Testis (tissue), 5 donors: ENCODE measurements at places on chromosomes 2 and 18. TPM values are rescaled to one million over a fixed set of nuclear protein-coding genes. Genes with fewer than 3 reads are reported as not detected.

GRCh38 chr18:2967820-2968219, 45.1 kb downstream of the LPIN2 start:
- H3K4me3 ChIP-seq, result no peak overlapping the region
- H3K27ac ChIP-seq, result no peak overlapping the region
- no peaks in the 10 kb centered on the region for H3K27me3 ChIP-seq
- DNase-seq, result no peak

DNA sequence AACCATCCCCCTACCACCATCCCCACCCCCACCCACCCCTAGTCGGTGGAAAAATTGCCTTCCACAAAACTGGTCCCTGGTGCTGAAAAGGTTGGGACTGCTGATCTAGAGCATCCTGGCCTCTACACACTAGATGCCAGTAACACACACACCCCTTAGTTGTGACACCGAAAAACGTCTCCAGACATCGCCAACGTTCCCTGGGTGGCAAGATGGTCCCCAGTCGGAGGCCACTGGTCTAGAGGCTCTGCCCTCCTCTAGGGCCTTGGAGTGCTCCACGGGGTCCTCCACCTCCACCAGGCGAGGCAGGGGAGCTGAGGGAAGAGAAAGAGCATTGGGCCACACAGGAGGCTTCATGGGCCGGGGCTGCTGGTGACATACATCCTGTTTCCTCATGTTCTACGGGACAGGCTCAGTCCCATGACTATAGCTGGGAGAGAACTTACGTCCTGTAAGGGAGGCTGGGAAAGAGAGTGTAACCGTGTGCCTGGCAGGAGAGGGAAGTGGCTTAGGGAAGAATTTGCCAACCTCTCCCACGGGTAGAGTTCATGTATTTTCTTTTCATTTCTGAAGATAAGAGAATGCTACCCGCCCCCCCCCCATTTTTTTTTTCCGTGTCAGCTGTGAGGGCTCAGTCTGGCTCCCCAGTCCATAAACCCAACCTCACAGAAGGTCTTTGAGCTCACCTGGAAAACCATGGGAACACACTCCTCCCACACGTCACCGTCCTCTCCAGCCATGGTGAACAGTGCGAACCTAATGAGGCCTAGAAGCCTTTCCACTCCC, 132.7 kb upstream of the MYCN start:
- H3K4me3 ChIP-seq, result no peak overlapping the region
- no peak for DNase-seq
- peaks cover 6% of the 10 kb centered on the region for H3K4me1 ChIP-seq
- H3K27me3 ChIP-seq, result no peaks in the 10 kb centered on the region
- H3K36me3 ChIP-seq, result no peaks in the 10 kb centered on the region

- H3K4me3 ChIP-seq, result no peak overlapping the region
- H3K27me3 ChIP-seq, result no peaks in the 10 kb centered on the region
- H3K27ac ChIP-seq, result no peak overlapping the region
- peaks cover 3% of the 10 kb centered on the region for H3K4me1 ChIP-seq
These were observed 56.8 kb downstream of the BIN1 start for GRCh38 chr2:127049927-127050802.

GRCh38 chr2:203077451-203077850, 62.8 kb downstream of the NBEAL1 start:
- H3K4me3 ChIP-seq, result no peak overlapping the region
- H3K36me3 ChIP-seq, result no peaks in the 10 kb centered on the region
- H3K27ac ChIP-seq, result no peak overlapping the region
- H3K4me1 ChIP-seq, result no peaks in the 10 kb centered on the region
- DNase-seq, result no peak
- no peaks in the 10 kb centered on the region for H3K27me3 ChIP-seq

GRCh38 chr18:45589356-45590035, 25.8 kb upstream of the SLC14A2 start:
- H3K4me1 ChIP-seq, result peaks cover 6% of the 10 kb centered on the region
- no peak for DNase-seq
- H3K36me3 ChIP-seq, result no peaks in the 10 kb centered on the region
- H3K27ac ChIP-seq, result peak overlapping the region; percentile 20
- no peaks in the 10 kb centered on the region for H3K27me3 ChIP-seq

DNA sequence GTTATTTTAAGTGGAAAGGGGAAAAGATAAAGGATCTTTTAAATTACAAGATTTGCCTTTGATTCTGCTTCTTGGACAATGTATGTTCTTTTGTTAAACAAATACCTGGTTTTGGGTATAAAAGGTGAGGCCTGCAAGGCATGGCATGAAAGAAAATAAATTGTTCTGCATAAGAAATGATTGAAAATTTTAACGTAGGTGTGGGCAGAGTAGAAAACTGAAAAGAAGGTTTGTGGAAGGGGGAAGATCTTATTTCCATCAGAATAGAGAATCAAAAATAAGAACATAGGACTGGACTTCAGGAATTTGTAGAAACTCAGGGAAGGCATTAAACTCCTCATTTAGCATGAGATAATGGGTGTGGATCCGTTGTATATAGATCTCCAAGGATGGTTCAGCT, 153.1 kb downstream of the SETBP1 start:
- no peak overlapping the region for H3K27ac ChIP-seq
- H3K36me3 ChIP-seq, result no peaks in the 10 kb centered on the region
- H3K4me1 ChIP-seq, result peaks cover 14% of the 10 kb centered on the region
- no peak overlapping the region for H3K4me3 ChIP-seq
- H3K27me3 ChIP-seq, result no peaks in the 10 kb centered on the region

- peaks cover 16% of the 10 kb centered on the region for H3K4me1 ChIP-seq
- H3K27me3 ChIP-seq, result no peaks in the 10 kb centered on the region
- H3K4me3 ChIP-seq, result no peak overlapping the region
- H3K36me3 ChIP-seq, result no peaks in the 10 kb centered on the region
These were observed 46.0 kb downstream of the LAMA1 start for GRCh38 chr18:7071600-7071999.

DNA sequence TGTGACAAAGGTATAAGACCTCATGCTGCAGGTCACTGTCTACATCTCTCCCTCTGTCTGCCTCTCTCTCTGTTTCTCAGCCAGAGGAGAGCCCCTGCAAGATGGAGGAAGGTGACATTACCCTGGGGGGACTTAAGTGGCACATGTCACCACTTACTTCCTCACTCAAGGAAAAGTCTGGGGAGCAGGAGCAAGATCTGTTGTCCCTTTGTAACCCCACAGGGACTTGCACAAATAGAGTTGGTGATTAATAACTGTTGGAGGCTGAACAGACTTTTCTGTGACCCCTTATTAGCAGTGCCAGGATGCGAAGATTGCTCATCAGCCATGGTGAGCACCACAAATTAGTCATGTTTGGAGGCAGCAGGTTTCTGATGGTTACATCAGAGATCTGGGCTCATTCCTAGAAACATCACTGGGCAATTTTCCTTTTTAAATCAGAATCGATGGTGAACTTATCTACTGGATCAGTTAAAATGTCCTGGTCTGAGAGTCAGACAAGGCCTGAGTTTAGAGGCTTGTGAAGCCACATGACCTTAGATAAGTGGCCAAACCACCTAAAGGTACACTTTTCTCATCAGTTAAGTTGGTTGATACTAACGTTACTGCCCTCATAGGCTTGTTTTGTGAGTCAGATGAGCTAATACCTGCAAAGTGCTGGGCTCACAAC, 81.2 kb upstream of the LTBP1 start:
- no peak overlapping the region for H3K4me3 ChIP-seq
- H3K36me3 ChIP-seq, result no peaks in the 10 kb centered on the region
- no peaks in the 10 kb centered on the region for H3K4me1 ChIP-seq
- no peak overlapping the region for H3K27ac ChIP-seq

DNA sequence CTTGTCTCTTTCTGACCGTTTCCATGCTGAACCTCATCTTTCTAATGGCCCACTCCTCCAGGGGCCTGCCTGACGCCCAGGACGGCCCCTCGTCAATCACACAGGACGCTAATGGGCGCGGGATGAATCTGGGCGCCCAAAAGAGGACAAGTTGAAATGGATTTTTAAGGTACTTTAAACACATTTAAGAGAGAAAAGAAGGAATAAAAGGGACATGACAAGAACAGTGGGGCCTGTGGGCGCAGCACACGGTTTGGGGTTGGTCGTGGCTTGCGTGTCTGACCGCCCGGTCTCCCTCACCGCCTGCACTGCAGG, 607 bp upstream of the UBE2F start:
- no peak for DNase-seq
- H3K4me1 ChIP-seq, result peaks cover 23% of the 10 kb centered on the region
- H3K27ac ChIP-seq, result no peak overlapping the region
- no peaks in the 10 kb centered on the region for H3K36me3 ChIP-seq
- no peaks in the 10 kb centered on the region for H3K27me3 ChIP-seq
- peak overlapping the region; percentile 67 for H3K4me3 ChIP-seq

DNA sequence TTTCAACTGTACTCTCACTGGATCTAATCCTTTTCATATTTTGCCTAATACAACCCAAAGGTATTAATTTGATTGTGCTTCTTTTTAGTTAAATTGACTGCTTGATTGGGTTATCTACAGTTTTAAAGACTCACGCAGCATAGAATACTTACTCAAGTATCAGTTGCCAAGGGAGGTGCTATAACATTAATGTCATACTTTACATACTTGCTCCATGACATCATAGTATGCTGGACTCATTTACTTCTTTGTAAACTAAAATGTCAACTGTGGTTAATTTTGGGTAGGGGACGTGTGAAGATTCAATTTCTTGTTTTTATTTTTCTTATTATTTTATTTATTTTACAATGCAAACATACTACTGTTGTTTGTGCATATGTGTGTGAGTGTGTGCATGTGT, 716.2 kb upstream of the VRK2 start:
- DNase-seq, result no peak
- H3K36me3 ChIP-seq, result no peaks in the 10 kb centered on the region
- no peak overlapping the region for H3K4me3 ChIP-seq
- no peaks in the 10 kb centered on the region for H3K4me1 ChIP-seq
- H3K27me3 ChIP-seq, result no peaks in the 10 kb centered on the region
- no peak overlapping the region for H3K27ac ChIP-seq

- H3K27ac ChIP-seq, result peak overlapping the region; percentile 34
- H3K4me1 ChIP-seq, result peaks cover 3% of the 10 kb centered on the region
- no peaks in the 10 kb centered on the region for H3K36me3 ChIP-seq
- no peaks in the 10 kb centered on the region for H3K27me3 ChIP-seq
- no peak for DNase-seq
These were observed 267.6 kb downstream of the METTL4 start for GRCh38 chr18:2303517-2304238.

DNA sequence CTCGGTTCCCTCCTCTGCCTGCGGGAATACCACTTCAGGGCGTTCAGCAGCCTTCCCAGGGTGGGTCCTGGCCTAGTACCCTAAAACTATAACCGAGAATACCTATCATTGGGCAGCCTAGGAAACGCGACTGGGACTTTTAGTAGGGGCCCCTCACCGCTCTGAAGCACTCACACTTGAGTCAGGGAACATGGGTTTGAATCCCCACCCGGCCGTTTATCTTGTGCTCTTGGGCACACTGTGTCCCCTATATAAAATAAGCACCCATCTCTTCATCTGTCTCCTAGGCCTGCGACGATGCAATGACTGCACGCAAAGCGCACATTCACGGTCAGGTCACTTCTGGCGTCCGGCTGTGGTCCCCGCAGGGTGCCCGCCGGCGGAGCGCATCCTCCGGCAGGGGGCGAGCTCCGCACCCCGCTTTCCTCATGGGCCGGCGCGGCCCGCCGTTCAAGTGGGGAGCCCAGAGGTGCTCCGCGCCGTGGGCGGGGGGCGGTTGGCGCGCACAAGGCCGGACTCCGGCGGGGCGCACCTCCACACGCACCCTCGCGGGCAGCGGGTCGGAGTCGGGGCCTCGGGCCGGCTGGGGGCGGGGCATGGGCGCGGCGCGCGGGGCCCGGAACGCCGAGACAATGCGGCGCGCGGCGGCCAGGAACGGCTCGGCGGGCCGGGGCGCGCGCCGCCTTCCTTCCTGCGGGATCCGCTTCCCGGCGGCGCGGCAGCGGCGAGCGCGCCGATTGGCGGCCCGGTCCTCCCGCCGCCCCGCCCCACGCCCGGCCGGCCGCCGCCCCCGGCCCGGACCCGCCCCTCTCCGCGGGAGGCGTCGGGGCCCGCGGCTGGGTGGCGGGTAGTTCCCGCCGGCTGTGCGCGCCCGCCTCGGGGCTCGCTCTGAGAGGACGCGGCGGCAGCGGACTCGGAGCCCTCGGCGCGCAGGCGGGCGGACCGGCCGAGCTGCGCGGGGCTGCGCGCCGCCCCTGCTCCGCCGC, at the start of gene ASAP2:
Gene ASAP2, plus strand, starts transcription at position 850 of the 986 bp plus-strand sequence. CDS start 293 bp downstream, outside the sequence.
- peak; percentile 65 for DNase-seq
- no peaks in the 10 kb centered on the region for H3K36me3 ChIP-seq
- peak within 1 kb of the TSS; percentile 78 for H3K27ac ChIP-seq
- no peaks in the 10 kb centered on the region for H3K4me1 ChIP-seq
- peak within 1 kb of the TSS; percentile 69 for H3K4me3 ChIP-seq

- no peaks in the 10 kb centered on the region for H3K36me3 ChIP-seq
- peaks cover 6% of the 10 kb centered on the region for H3K4me1 ChIP-seq
- H3K27me3 ChIP-seq, result no peaks in the 10 kb centered on the region
These were observed 91.7 kb downstream of the TGOLN2 start for GRCh38 chr2:85236084-85236483.

GRCh38 chr2:9001778-9002177, 1.7 kb downstream of the MBOAT2 start:
- H3K4me3 ChIP-seq, result no peak overlapping the region
- no peak overlapping the region for H3K27ac ChIP-seq
- DNase-seq, result no peak
- H3K36me3 ChIP-seq, result no peaks in the 10 kb centered on the region
- H3K27me3 ChIP-seq, result no peaks in the 10 kb centered on the region

DNA sequence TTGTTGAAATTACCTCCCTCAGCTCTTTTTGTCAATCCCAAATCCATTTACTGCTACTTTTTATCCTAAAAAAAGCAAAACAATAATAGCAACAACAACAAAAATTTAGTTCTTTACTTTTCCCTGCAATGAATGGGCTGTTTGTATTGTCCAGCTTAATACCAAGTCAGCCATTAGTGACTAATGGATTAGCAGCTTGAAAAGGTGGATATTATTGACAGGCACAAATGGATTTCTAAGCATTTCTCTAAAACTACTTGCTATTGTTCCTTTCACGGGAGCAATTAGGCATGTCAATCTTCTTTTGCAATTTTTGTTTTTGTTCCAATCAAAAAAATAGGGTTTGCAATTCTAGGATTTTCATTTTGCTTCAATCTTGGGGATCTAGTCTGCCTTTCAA, 32.1 kb upstream of the SPAG16 start:
- peaks cover 7% of the 10 kb centered on the region for H3K4me1 ChIP-seq
- H3K36me3 ChIP-seq, result no peaks in the 10 kb centered on the region
- no peaks in the 10 kb centered on the region for H3K27me3 ChIP-seq
- no peak for DNase-seq
- H3K27ac ChIP-seq, result no peak overlapping the region

Gene ANTXR1
- 16.6 TPM for total RNA-seq

Gene VWC2L
- total RNA-seq, result 0.87 TPM

Gene TMEM131
- total RNA-seq, result 54.8 TPM

Gene ZSWIM2
- total RNA-seq, result 5.0 TPM

Gene EFEMP1
- 8.6 TPM for total RNA-seq

Gene PSMA8
- 20.1 TPM for total RNA-seq

Gene IL1RL1
- 1.0 TPM for total RNA-seq

Gene SMYD1
- total RNA-seq, result 2.4 TPM

Gene RTP5
- total RNA-seq, result 0.93 TPM

Gene GLS
- 130 TPM for total RNA-seq

Gene PLCL1
- total RNA-seq, result 2.4 TPM

Gene CIB4
- 7.5 TPM for total RNA-seq

Gene CFC1
- total RNA-seq, result 2.3 TPM

Gene PRKAG3
- 0.25 TPM for total RNA-seq
